ENCODE measurements at places on chromosomes 16 and 17.

DNA sequence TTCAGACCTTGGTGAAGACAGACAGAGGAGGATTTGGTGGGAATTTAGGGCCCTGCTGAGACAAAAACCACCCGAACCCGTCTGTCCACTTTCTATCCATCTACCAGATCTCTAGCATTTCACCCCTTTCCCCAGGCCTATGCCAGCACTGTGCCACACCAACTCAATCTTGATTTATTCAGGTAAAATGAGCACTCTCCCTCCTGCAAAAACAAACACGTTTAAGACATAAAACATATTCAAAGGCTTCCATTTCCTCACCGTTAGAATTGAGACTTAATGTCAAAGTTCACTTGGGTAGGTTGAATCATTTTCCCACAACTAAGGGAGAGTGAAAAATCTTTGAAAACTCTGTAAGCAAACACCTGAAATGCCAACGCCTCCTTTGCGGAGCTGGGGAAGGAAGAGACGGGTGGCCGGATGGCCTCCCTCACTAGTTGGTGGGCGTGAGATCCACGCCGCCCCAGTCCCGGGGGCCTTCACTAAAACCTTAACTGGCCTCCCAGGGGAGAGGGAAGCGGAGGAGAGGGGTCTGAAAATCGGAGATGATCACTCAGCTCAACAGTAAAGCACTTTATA is 862 bp downstream of the DCAKD start:
- no peak for DNase-seq

GRCh38 chr16:72480911-72481310 is 309.0 kb upstream of the PMFBP1 start:
- DNase-seq, result no peak

GRCh38 chr17:41476866-41477815 is 3.8 kb downstream of the KRT35 start:
- DNase-seq, result no peak

DNA sequence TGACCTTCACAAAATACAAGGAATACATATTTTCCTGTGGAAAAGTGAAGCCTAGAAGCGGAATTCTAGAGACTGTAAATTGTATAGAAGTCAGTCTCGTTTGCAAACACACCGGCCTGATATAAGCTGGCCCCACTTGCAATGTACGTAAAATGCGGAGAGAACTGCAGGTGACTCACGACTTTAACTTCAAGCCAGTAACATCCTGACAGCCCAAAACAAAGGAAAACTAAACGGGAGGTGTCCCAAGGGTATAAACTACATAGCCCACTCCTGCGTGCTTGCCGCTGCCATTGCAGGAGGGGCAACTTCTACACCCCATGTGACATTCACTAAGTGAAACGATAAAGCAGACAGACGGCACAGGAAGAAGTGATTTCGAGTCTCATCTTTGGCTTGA is 101.6 kb downstream of the CYTH1 start:
- peak; percentile 19 for DNase-seq

GRCh38 chr17:40443196-40443987 is at the start of gene IGFBP4:
IGFBP4 (plus strand) TSS chr17:40443450; CDS start chr17:40443736, 286 bp downstream.
- DNase-seq, result peak; percentile 94

DNA sequence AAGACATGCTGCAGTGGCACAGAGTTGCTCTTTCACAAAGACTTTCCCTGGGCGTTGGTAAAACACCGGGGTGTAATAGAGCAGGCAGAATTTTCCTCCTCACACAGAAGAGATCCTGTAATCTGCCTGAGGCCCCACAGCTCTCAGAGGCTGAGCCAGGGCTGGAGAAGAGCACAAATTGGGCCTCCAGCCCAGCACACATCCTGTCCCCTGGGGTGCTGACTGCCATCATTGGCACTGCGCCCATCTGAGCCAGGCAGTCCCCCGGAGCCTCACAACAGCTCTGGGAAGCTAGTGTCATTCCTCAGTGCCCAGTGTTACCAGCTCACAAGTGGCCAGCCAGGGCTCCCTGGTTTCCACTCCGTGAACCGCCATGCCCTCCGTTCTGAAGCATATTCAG is 119.4 kb downstream of the SOCS1 start:
- DNase-seq, result no peak

GRCh38 chr16:67435758-67436164 is 4.8 kb downstream of the HSD11B2 start:
- peak; percentile 41 for DNase-seq

DNA sequence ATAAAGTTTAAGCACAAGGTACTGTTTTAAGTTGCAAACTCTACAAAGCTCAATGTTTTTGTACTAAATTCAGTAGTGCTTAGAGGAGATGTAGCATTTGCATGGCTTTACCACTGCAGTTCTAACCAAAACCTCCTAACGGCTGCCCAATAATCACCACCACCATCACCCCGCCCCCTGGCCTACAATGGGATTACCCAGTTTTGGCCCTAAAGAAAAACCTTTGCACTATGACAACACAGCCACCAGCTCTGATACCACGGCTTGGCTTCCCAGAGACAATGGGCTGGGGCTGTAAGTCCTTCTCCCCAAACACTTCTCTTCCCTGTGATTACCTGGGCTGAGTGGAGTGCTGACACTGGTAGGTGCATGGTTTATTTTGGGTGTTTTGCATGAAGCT is 58.4 kb upstream of the MTMR4 start:
- no peak for DNase-seq

GRCh38 chr17:45847101-45847500 is 2.4 kb downstream of the SPPL2C start:
- DNase-seq, result peak; percentile 25

GRCh38 chr17:60188759-60189158 is 39.0 kb downstream of the CA4 start:
- DNase-seq, result no peak

DNA sequence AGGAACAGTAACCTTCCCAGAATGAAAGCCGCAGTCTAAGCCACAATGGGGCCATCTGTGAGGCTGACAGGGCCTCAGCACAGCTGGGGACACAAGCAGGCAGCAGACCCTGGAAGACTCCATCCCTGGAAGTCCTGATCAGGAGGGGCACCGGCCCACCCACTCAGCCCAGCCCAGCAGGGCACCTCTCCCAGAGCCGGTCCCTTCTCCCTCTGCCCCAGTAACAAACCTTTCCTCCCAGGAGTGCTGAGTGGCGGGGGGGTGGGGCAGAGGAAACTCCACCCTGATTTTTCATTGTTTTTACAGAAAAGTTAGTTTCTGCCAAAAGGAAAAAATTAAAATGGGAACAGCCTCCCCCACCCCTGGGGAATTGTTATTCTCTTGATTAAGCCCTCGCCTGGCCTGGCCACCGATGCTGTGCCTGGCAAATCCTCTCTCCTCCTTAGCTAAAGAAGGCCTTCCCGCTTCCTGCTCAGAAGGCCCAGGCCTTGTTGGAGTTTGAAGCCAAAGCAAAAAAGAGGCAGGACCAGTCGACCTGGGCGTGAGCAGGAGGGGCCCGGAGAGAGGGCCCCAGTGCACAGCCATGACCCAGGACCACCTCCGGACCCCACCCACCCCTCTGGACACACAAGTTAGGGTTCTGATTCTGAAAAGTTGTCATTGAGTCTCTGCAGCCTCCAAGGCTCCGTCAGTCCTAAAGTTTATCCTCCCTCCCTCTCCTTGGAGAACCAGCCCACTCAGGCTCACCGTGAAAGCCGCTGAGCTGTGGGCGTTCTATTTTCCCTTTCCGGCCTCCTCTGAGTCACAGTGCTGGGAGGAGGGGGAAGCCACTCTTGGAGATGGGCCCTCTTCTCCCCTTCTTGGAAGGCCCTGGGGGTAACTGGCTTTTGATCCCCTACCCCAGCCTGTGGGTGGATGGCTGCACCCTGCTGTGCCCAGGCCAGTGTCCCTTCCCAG is 128.4 kb upstream of the TNRC6C start:
- peak; percentile 89 for DNase-seq

DNA sequence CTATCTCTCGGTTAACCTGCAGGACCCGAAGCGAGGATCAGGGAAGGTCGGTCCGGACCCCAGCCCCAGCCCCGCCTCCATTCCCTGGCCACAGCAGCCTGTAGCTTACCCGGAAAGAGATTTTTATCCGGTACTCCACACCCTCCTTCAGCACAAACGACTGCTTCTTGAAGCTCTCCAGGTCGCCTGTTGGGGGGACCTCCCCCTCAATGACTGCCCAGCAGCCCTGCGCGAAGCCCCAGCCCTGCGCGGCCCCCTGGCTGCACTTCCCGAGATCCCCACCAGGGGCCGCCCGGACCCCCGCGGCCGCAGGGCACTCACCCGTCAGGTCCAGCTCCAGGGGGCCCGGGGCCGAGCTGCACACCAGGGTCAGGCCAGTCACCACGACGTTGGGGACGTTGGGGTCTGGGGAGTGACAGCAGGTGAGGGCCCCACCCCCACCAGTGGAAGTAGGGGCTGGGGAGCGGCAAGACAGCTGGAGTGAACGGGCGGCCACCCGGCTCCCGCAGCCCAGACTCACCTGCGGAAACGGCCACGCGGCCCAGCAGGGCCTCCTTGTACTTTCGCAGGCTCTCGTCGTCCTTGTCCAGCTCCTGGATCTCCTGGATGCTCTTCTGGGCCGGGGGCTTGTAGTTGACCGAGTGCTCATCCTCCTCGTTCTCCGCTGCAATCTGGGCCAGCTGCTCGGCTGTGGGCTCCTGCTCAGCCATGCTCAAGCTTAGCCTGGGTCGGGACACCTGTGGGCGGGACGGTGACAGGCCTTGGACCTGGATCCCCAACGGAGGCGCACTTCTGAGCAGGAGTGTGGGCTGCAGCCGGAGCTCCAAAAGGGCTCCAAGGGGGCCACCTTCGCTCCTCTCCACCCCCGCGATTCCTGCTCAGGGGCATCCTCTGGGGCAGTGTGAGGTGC is 1.7 kb downstream of the ARHGDIA start:
- DNase-seq, result peak; percentile 60

- DNase-seq, result no peak
Measured at GRCh38 chr17:83071966-83072562, 7.3 kb upstream of the METRNL start.

GRCh38 chr17:14359163-14360020 is 58.5 kb downstream of the HS3ST3B1 start:
- DNase-seq, result no peak

- DNase-seq, result no peak
Measured at GRCh38 chr17:17348872-17349723, 45.9 kb downstream of the NT5M start.

GRCh38 chr16:85584267-85584666 is 28.9 kb upstream of the GSE1 start:
- no peak for DNase-seq

DNA sequence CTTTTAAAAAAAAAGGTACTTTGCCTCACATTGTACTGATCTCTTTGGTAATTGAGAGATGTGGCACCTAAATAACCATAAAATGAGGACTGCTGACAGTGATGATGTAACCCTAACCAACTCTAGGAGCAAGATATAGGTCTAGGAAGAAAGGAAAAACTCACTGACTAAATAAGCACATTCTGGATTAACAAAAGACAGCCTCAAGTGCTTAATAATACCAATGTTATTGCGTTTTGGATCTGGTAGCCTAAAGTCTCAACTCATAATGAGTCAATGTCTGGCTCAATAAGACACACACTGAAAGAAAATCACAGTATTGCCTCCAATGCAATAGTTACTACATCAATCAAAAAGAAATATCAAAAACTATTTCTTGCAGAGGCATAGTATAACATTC is 3.0 kb downstream of the ERN1 start:
- no peak for DNase-seq

DNA sequence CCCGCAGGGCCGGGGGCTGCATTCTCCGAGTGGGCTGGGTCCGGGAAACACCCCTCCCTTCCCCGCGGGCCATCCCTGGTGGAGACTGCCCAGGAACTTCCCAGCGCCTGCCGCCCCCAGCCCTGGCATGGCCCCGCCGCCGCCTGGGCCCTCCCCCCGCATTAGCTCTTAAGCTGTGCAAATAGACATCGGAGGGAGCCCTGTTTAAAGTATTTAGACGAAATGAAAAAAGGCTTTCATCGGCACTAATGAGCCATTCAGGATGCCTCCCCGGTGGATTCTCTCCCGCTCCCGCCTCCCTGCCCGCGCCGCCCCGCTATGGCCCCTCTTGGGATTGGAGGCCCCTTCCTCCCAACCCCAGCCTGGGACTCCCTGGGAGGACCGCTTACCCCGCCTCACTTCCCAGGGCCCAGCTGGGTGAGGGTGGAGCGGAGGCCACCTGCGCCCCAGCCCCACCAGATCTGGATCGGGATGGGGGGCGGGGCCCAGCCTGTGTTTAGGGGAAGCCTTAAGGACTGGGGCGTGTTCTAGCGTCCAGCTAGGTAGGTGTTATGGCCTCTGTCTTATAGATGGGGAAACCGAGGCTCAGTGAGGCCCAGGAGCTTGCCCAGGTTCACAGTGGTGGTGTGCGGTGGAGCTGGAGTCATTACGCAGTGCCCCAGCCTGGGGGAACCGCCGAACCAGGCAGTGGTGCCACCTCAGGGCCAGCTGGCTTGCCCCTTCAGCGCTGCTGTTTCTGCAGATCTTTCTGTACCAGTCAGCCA is 19.7 kb downstream of the SEZ6 start:
- DNase-seq, result no peak

DNA sequence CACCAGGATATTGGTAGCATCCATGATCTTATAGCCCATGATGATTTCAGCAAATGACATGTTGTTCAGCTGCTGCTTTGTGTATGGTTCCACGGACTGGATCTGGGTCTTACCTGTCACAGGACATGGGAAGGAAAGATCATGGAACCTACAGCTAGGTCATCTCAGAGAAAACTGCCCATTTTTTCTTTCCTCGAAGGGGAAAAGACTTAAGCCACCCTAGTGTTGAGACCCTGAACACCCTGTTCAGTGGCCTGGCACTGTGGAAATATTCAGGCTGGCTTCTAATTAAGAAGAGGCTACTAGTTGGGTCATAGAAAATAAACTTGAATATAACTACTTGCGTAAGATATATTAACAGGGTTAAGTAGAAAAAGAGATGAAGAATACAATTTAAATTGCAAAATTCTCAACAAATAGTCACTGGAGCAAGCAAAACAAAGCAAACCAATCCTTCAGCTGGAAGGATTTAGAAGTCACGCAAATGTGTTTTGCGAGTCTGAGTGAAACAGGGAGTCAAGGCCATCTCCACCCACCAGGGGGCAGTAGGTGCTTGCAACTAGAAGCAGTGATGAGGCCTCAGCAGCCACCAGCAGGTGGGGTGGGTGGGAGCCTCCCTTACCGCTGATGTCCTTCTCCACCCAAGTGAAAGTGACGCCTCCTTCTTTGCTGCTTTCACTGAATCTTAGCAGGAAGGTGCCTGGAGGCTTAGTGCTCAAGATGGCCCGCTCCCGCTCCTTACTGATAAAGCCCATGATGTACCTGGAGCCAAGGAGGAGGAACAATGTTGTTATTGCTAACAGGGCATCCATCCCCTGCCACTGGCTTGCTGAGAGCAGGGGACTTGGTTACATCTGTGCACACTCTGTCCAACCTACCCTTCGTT is 34.3 kb downstream of the STAT5A start:
- peak; percentile 97 for DNase-seq

GRCh38 chr17:83183951-83184506 is 104.6 kb downstream of the METRNL start:
- peak; percentile 51 for DNase-seq

GRCh38 chr17:41167561-41167960 is 460 bp downstream of the KRTAP4-3 start:
- DNase-seq, result peak; percentile 21

GRCh38 chr17:45908460-45908859 is 14.1 kb downstream of the MAPT start:
- DNase-seq, result no peak
